ENCODE measurements at places on chromosomes 5 and 9. TPM values are rescaled to one million over a fixed set of nuclear protein-coding genes. Genes with fewer than 3 reads are reported as not detected.

- DNase-seq, result no peak
Measured at GRCh38 chr5:43564289-43564850, 7.5 kb upstream of the PAIP1 start.

- DNase-seq, result no peak
Measured at GRCh38 chr5:164346785-164347630, 841.6 kb downstream of the MAT2B start.

DNA sequence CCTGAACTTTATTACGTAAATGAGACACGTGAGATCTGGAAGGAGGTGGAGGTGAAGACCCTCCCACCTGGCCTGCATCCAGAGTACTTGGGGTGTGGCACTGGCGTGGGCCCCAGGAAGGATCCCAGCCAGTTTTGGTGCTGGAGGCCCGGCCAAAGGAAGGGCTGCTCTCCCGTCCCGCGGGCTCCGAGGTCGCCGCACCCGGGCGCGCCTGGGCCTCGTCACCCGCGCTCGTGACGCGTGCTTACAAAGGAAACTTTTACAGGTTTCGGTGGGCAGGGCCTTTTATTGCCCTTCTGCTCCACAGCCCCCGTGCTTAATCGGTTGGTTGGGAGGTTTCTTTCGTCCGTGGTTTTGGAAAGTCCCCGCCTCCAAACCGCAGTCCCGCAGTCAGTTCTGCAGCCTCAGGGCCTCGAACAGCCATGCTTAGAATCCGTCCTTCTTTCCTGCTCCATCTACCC lies 29.2 kb downstream of the CDKN2A start:
- no peak for DNase-seq

GRCh38 chr5:34555699-34556508 lies 100.2 kb upstream of the RAI14 start:
- DNase-seq, result no peak

DNA sequence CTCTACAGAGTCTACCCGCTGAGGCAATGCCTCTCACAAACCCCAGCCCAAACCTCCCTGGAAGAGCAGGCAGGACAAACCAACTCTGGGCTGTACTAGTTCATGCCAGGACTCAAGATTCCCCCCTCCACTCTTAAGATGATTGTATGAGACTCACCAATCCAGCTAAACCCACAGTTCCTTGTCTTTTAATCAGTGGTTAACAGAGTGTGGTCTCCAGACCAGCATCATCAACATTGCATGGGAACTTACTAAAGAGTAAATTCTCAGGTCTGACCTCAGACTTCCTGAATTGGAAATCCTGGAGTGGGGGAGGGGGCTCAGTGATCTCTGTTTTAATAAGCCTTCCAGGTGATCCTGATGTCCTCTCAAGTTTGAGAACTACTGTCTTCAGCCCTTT lies 240.9 kb downstream of the GAS1 start:
- DNase-seq, result no peak

DNA sequence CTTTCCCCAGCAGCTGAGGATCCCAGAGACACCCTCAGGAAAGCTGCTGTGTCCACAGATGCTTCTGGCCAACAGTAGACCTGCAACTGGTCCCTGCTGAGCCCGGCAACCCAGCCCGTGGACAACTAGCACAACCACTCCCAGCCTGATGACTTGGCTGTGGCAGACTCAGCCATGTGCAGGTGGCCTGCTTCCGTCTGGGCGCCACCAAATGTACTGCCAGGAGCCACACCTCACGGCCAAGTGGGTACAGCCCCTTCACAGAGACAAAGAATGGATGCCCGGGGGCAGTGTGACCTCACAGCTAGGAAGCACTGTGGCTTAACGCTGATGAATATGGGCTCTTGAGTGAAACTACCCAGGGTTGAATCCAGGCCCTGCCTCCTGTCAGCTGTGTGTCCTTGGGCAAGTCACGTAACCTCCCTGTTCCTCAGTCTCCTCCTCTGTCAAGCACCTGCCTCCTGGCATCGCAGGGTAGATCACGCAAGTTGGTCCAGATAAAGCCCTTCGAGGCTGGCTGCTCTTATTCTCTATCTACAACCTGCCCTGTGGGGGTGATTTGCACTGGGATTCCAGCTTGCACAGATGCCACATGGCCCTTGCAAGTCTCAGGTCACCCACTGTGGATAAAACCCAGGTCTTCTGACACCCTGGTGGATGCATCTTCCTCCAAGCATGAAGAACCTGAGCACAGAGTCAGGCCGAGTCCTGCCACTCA lies 225.0 kb downstream of the PBX3 start:
- no peak for DNase-seq

Gene LHFPL2
- 48.4 TPM for total RNA-seq

All from lung (tissue), 17 donors.